ENCODE measurements at places on chromosomes 1 and 21.
A peak's percentile ranks its signal among the peaks of the same experiment; 100 is the strongest.

DNA sequence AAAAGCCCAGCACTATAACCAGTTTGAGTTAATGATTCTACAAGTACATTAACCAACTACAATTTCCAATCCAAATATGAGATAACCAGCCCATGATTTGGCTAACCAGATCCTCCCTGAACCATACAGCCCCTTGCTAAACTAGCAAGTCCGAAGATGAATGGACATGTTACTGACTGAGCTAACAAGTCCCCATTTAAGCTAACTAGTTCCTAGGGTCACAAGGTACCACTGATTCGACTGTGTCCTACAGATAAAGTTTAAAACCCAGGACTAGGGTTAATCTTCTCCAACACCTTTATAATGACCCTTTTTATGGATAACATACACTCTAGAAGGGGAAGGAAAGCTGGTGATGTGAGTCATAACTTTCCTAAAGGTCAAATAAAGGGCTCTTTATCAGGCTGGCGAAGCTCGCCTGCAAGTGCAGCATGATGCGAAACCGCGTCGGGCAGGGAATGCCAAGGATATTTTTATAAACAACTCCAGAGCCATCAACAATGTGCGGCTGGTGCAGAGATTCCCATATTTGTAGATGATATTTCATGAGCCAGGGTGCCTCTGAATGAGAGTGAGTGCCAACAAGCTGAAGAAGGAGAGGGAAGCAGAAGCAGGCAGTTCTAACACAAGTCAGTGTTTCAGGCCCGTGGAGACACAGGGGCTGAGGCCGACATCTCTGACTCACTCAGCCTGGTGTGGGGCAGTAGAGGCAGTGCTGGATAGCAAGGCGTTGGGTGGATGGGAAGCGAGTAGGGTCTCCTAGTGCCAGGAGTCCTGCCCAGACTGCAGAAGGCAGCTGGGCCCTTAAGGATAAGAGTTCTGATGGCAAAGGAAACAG, 75.6 kb upstream of the ROR1 start:
- DNase-seq: no peak

DNA sequence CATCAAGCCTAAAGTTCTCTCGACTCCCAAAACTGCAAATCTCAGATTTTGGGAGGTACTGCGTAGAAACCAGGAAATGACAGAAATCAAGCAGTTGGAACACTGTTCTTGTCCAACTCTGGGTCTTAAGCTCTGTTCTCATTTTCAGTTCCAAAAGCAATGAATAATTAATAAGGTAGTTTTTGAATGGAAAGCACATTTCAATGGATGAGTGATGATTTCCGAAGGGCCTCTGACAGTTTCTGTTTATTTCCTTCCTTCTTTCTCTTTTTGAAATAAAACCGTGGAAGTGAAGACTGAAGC, 20.9 kb upstream of the TARBP1 start:
- no peak for DNase-seq

GRCh38 chr1:15339570-15339969, 70.1 kb upstream of the EFHD2 start:
- no peak for DNase-seq

- DNase-seq: no peak
Measured at GRCh38 chr1:5497503-5497902, 494.7 kb downstream of the NPHP4 start.

- no peak for DNase-seq
Measured at GRCh38 chr1:155858800-155859233, 550 bp upstream of the SYT11 start.

- no peak for DNase-seq
Measured at GRCh38 chr21:40681164-40681859, 165.6 kb downstream of the DSCAM start.

- no peak for DNase-seq
Measured at GRCh38 chr1:29032841-29033240, 90.9 kb downstream of the TMEM200B start.

GRCh38 chr1:9494936-9495758, 44.1 kb upstream of the SLC25A33 start:
- DNase-seq: peak; percentile 63

- DNase-seq: no peak
Measured at GRCh38 chr1:106768077-106768476, 288.4 kb upstream of the PRMT6 start.

GRCh38 chr1:70387507-70387906, 23.6 kb upstream of the CTH start:
- DNase-seq: no peak

DNA sequence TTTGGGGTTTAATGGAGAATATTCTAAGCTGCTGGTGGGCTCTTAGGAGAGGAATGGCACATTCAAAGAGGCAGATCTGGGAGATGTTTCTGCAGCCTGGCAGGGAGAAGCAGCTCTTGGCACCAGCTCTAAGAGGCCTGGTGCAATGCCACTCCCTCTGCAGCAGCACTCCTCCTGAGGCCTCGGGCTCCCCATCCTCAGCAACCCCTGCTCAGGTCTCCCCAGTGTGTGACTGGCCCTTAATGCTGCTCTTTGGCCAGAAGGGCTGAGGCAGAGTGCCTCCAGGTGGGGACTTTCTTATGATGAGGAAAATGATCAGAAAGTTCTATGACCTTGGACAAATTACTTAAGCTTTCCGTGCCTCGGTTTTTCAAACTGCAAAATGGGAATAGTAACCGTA, 55.5 kb downstream of the MAB21L3 start:
- no peak for DNase-seq

- peak; percentile 60 for DNase-seq
Measured at GRCh38 chr1:181038399-181038873, 4.7 kb downstream of the MR1 start.

DNA sequence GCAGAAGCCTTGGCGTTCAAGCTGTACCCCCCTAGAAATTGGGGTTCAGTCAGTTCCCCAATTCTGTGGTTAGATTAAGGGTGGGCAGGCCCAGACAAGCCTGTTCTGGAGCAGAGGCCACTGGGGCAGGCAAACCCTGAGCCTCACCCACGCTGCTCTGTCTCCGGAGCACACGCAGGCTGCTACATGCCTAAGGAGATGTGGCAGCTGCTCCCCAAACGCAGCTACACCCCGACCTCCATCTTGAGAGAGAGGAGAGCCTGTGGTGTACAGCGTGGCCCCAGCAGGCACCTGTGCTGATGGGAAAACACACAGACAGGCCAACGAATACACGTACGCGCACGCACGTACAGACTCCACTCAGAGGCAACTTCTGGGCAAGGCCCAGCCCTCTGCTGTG, 33.9 kb upstream of the GRHL3 start:
- DNase-seq: no peak

DNA sequence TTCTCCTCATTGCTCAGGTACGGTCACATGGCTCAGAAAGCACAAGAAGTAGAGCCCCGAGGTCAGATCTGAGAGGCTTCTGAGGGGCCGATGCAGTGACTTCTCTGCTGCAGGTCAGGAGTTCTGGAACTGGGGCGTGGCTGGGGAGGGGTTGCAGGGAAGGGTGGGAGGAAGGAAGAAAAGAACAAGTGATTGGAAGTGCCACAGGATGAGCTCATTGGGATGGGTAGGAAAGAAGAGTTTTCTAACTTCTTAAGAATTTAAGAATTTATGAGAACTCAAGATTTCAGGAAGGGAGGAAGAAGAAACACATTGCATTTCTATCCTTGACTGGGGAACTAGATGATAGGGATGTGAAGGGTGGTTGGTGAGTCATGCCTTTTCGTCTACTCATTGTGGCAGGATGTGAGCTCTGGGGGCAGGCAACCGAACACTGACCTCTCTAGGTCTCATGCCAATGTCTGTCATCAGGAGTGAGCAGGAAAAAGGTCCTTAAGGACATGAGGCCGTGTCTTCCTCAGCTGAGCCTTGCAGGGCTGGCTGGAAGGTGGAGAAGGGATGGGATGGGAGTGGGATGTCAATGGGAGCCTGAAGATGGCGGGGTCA, 497 bp downstream of the FCRLB start:
- no peak for DNase-seq

DNA sequence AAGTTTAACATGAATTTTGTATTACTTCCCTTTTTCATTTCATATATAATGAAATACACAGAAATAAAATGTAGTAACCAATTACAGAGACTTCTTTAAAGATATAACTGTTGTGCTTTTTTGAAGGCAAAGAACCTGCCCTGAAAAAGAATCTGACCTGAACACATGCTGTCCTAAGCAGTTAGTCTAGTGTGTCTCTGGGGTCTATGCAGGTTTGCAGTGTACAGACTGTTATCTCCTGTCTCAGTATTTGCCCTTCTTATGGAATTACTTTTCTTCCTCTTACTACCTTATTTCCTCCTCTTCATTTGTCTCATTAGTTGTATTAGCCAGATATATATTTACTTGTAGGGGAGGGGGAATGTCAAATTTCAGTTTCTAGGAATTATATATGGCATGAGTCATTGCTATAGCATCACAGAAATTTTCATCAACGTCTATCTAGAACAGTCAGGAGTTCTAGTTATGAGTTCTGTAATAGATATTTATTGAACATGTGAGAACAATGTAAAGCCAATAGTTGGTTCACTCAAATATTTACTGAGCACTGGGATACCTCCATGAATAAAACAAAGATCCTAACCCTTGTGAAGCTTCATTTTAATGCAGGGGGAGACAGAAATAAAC, 28.4 kb upstream of the PLEKHO1 start:
- DNase-seq: no peak

GRCh38 chr1:26555550-26555981, 26.0 kb downstream of the RPS6KA1 start:
- DNase-seq: no peak

GRCh38 chr1:92969517-92969916, 8.3 kb upstream of the DIPK1A start:
- no peak for DNase-seq

GRCh38 chr1:83882906-83883305, 116.0 kb downstream of the TTLL7 start:
- no peak for DNase-seq

Data from right lobe of liver (tissue), 6 donors.